Ureter (tissue), 1 donor: ENCODE measurements at places on chromosomes 3 and 15. TPM values are rescaled to one million over a fixed set of nuclear protein-coding genes. Genes with fewer than 3 reads are reported as not detected.

Gene CLRN1
- not detected for total RNA-seq

Gene LRTM1
- total RNA-seq: not detected

Gene IDH3A
- total RNA-seq: 85.7 TPM

Gene FAM81A
- 7.3 TPM for total RNA-seq

Gene RASSF1
- 21.2 TPM for total RNA-seq

Gene PLIN1
- 4.6 TPM for total RNA-seq

Gene IL17RE
- total RNA-seq: 11.9 TPM

Gene ASB14
- not detected for total RNA-seq

Gene CA12
- total RNA-seq: 114 TPM
